ENCODE measurements at places on chromosomes 1 and 21.

DNA sequence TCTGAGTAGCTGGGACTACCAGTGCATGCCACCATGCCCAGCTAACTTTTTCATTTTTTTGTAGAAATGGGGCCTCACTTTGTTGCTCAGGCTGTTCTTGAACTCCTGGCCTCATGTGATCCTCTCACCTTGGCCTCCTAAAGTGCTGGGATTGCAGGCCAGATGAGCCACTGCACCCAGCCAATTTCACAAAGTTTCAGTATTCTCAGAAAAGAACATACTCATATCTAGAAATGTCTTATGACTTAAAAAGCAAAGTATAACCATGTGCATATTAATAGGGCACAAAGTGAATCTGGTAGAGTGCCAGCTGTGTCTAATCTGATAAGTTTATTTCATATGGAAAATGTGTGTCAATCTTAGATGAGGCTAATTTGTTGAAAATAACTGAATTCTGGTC, 87.5 kb upstream of the CACYBP start:
- no peak for DNase-seq

GRCh38 chr1:12064073-12064969, 1.2 kb downstream of the TNFRSF8 start:
- DNase-seq: peak; percentile 24

DNA sequence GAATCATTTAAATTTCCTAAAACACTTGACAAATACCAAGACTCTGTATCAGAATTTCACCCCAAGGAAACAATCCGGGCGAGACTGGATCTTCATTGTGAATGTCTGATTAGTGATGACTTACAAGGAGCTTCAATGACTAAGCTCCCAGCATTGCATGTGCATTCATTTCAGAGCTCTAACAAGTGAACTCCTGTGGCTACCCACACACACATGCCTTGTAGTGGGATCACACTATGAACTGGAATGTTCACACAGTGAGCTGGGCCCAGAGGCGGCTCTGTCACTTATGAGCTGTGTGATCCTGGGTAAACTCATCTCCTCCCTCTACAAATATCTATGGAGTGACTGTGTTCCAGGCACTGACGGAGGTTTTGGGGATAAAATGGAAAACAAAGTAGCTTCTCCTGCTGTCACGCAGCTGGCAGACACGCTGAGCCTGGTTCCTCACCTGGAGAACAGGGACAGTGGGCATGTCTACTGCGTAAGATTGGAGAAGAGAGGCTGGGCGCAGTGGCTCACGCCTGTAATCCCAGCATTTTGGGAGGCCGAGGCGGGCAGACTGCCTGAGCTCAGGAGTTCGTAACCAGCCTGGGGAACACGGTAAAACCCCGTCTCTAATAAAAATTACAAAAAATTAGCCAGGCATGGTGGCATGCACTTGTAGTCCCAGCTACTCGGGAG, 56.9 kb downstream of the CLSTN1 start:
- DNase-seq: no peak

DNA sequence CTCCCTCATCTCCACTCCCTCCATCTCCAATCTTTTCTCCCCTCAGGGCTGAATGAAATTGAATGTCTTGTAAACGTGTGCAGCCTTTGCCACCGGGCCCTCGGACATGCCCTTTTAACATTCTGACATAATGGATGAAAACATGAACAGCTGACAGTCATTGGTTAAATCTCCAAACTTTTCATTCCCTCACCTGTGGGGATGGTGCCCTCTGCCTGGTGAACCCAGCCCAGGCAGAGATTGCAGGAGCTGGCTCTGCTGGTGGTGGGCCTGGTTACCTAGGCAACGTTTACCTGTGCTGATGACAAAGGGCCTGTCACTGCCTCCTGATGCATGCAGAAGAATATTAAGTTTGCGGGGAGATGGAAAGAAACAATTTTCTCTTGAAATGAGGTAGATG, 21.3 kb downstream of the ST6GALNAC3 start:
- DNase-seq: no peak

DNA sequence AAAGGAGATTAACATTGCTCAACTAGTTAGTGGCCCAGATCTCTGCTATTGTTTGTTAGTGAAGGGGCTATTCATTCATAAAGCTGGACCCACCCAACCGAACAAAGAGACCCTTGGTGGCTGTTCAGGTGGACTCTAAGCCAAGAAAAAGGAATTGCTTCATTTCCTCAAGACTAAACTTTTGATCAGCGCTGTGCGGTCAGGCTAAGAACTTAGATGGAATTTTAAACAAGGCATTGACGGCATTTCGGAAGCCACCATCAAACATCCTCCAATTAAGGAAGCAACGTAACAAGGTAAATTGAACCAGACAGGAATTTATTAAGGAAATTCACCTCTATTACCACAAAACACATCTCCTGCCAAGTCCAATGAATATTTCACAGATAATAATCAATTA, 19.9 kb upstream of the SHCBP1L start:
- DNase-seq: no peak
